ENCODE measurements at places on chromosomes 6 and 20.

GRCh38 chr20:59145924-59146779 is 17.5 kb upstream of the ZNF831 start:
- no peak for DNase-seq

DNA sequence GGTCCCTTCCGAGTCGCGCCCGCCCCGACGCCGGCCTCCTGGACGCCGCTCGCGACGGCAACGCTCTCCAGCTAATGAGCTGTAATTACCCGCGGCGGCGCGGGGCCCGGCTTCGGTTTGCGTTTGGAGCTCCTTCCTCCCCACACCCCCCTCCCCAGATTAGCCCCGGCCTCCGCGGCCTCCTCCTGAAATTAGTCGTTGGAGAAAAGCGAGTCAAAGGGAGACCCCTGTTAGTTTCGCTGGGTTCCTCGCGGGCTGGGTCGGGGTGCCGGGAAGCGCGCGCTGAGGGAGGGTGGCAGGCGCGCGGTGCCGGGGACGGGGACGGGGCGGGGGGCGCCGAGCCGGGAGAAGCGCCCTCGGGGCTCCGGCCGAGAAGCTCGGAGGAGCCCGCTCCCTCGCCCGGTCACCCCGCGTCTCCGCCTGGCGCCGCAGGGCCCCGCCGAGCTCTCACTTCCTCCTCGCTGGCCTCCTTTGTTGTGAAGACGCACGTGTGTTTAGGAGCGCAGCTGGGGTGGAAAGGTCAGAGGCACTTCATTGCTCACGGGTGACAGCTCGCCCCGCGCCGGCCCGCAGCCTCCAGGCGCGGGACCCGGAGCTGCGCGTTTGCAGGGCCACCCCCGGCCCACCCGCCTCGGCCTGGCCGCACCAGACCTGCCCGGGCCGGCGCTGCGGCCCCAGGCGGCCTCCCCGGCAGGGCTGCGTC is 4.9 kb downstream of the FOXC1 start:
- DNase-seq: peak; percentile 82

DNA sequence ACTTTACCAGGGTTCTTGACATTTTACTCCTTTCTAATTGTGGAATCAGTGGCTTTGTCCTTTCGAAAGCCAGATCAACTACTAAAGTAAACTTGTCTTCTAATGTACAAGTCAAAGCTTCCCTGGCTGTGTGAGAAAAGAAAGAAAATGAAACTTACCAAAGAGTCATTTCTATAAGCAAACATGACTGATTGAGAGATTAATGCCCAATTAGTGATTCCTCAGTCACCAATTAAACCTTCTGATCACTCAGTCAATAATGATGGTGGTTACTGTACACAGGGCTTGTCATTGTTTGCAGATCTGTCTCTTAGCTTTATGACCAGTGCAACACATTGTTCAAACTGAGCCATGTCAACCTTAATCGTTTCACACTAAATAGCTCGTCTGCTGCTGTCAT is 1168.4 kb upstream of the CITED2 start:
- DNase-seq: no peak

DNA sequence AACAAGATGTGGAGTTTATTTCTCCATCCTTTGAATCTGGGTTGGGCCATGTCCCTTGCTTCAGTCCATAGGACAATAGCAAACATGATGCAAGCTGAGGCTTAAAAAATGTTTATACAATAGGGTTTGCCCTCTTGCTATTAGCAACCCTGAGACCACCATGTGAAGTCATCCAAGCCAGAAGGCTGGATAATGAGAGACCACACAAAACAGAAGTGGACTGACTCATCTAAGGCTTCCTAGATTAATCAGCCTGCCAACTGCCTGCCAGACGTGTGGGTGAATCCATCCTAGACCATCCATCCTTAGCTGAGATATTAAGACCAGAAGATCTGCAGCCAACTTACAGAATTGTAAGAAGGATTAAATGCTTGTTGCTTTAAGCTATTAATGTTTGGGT is 38.1 kb upstream of the ISM1 start:
- DNase-seq: no peak

DNA sequence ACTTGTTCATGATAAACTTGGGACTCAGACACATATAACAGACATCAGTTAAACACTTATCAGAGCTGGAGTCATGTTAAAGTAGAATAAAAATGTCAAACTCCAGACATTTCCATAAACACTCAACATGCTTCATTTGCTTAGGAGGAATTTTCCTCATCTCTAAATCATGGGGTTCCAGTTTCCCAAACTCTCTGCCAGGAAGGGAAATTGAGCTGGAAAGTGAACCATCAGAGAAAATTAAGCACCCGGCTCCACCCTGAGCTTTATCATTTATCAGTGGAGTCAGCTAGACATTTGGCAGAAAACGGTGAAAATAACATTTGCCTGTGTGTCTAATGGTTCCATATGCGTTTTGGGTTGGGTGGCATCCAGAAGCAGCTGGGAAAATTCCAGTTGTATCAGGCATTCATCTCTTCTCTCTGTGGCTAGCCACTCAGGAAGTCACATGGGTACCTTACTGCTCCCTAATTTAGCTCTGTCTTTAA is 25.3 kb upstream of the ZNFX1 start:
- peak; percentile 55 for DNase-seq

DNA sequence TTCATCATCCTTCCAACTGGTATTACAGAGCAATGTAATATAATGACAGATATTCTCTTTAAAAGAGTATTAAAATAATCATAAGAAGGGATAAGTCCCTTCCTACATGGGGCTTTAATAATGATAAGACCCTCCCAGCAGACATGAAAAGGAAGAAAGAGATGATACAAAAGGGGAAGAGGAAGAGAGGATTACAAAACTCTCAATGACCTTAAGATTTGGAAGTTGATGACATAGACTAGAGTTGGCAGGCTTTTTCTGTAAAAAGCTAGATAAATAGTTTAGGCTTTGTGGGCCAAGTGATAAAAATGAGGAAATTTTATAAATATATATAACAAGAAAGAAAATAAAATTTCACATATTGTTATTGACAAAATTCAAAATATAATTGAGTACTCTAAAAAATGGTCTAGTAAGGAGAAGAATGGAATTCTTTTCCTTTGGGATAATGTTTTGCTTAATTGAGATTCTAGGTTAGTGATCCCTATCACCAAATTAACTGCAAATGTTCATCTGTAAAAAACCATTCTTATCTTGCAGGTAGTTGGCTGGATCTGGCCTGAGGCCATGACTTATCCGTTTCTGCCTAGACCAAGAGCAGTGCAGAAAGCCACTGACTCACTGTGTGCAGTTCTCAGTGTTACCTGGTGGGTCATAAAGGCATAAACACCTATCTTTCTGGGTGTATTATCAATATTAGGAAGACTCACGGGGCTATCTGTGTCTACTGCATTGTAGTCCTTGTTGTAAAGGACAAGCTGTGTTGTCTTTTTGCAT is 11.0 kb downstream of the RIPOR2 start:
- no peak for DNase-seq

DNA sequence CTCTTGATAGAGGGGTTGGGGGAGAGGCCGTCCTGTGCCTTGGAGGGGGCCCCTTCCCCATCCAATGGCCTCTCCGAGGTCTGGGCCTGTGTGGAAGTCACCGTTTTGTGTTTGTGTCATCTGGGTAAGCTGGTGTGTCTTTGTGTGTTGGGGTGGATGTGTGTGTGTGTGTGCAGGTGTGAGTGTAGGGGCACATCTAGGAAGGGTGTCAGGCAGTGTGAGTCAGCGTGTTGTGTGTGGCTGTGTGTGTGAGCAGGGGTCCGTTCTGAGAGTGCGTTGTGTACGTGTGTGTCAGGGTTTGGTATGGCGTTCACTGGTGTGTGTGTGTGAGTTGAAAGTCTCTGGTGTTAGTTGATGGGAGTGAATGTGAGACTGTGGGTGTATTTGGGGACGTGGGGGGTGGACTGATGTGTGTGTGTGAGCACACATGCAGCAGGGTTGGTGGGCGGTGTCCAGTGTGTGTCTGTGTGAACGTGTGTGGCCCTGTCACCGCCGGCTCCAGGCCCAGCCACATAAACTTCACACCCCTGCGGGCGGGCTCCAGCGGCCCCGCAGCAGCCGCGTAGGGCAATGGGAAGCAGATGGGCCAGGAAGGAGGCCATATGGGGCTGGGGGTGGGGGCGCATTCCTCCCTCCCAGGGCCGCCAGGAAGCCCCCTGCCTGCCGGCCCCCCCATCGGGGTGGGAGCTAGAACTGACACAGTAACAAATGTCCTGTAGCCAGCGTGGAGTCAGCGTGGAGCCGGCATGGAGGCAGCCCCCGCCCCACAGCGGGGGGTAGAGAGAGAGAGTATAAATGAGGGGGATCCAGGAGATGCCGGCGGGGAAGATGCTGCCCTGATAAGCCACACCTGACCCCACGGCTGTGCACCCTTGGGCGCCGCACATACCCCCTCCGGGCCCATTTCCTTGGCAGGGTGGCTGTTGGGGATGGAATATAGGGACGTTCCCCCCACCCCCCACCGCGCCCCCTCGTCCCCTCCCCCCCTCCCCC is 32.1 kb downstream of the SNAI1 start:
- DNase-seq: no peak
